H1 (cell line): ENCODE measurements at places on chromosomes 13 and 19. TPM values are rescaled to one million over a fixed set of nuclear protein-coding genes. Genes with fewer than 3 reads are reported as not detected.

The C19orf67 gene
- polyA plus RNA-seq: 0.12 and 0.25 TPM in 2 replicates

The ZNF530 gene
- 4.2 and 4.7 TPM in 2 replicates for polyA plus RNA-seq

The IGFL3 gene
- polyA plus RNA-seq: 0.12 and 0.28 TPM in 2 replicates

DNA sequence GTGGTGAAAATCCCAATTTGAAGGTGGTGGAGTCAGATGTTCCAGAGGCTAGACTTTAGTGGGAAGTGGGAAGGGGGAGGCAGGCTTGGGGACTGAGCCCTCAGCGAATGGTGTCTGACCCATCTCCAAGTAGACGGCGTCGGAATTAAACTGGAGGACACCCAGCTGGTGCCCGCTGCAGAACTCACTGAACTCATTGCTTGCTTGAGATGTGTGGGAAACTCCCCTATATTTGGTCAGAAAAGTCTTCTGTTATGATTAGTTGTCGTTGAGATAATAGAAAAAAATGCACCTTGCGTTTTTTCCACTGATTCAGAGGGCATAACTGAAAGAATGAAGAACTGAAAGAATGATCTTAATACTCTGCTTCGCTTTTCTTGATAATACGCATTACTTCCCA, 871 bp upstream of the ZNF583 start:
- no peak for DNase-seq

- no peak for DNase-seq
These were observed 134.0 kb downstream of the UFM1 start for GRCh38 chr13:38483623-38484022.

- no peak for DNase-seq
These were observed 172.9 kb downstream of the PDS5B start for GRCh38 chr13:32759152-32759551.

DNA sequence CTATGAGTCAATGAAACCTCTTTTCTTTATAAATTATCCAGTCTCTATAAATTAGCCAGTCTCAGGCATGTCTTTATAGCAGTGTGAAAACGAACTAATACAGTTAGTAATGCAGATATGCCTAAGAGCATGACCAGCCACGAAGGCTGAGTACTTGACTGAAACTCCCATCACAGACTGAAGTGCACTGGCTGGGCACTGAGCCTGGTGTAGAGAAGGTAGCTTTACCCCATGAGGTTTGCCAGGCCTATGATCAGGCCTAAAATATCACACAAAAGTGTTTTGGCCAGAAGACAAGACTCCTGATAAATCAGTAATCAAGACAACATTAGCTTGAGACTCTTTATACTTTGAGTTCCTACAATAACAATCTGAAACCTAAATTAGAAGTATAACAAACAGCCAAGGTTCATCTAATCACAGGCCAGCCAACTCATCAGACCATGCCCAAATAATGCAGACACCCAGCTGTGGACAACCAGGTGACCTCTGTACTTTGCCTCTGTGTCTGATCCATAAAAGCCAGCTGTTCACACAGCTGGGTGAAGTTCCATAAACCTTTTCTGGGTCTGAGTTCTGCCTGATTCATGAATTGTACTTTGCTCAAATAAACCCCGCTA, 771.8 kb upstream of the SLITRK1 start:
- DNase-seq: no peak

- peak; percentile 96 for DNase-seq
These were observed 9.6 kb downstream of the GIPR start for GRCh38 chr19:45677351-45678230.

- no peak for DNase-seq
These were observed 16.9 kb upstream of the PROZ start for GRCh38 chr13:113141601-113141970.
